ENCODE measurements at places on chromosomes 5 and 9.

DNA sequence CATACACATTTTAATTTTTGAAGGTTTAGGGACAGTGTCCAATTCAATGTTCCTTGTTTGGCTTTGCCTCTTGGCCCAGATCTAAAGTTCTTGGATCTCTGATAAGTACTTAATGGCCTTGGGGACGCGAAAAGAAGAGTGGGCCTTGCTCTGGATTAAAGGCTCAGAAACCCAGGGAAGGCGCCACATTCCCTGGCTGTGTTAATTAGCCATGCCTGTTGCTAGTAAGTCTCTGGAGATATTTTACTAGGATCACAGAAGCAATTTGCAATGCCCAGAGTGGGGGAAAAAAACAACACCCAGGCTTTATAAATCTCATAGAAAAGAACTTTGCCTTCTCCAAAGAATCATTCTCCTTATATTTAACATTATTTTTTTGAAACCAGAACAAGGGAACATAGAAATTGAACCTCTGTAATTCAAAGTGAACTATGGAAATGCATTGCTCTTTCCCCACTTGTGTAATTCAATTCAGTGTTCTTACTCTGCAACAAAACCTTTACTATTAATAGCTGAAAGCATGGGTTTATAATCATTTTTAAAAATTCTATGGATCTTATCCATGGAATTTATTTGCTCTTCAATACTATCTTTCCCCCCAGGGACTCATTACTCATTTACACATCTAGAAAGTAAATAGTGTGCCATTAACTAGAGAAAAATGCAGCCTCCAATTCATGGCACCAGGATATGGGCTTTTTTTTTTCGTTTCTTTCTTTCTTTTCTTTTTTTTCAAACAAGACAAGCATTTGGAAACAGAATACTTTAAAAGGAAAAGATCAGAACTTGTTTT, 172.2 kb upstream of the ANKRD55 start:
- DNase-seq: no peak

DNA sequence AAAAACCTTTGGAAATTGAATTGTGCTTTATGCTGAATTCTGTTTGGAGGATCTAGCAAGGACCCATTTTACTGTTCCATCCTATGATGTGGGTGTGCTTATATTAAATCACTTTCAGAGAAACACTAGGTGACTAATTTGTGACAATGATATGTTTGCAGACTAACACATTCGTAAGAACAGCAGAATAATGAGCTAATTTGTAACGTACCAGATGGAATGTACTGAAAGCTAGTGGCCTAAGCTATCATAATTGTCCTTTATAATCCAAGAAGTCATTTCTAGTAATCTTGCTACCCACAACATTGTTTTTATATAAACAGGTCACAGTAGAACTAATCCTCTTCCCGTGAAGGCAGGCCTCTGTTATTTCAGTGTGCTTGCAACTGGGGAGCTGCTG, 292.5 kb downstream of the PDE4D start:
- DNase-seq: no peak

- DNase-seq: no peak
These were observed 83.8 kb upstream of the STC2 start for GRCh38 chr5:173411791-173412555.

DNA sequence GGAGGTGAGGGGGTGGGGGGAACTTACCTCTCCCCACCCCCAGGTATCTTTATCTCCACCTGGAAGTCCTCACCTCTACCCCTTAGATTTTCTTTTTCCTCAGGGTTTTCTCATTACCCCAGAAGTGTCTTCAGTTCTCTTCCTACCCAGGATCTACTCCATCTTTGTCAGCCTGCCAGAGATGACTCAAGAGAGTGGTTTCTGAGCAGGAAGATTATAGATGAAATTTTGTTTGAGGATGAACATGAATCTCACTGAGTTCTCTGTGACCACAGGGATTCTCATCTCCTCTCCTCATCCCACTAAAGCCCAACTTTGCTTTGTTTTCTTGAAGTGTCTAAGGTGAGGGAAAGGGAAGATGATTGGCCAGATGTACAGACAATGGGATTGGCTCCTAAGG, 5.2 kb upstream of the HINT2 start:
- DNase-seq: no peak

- no peak for DNase-seq
These were observed 140.4 kb downstream of the ESM1 start for GRCh38 chr5:54844905-54845566.
